Cerebellar cortex (tissue), 1 donor: ENCODE measurements at places on chromosomes 5 and 9.

DNA sequence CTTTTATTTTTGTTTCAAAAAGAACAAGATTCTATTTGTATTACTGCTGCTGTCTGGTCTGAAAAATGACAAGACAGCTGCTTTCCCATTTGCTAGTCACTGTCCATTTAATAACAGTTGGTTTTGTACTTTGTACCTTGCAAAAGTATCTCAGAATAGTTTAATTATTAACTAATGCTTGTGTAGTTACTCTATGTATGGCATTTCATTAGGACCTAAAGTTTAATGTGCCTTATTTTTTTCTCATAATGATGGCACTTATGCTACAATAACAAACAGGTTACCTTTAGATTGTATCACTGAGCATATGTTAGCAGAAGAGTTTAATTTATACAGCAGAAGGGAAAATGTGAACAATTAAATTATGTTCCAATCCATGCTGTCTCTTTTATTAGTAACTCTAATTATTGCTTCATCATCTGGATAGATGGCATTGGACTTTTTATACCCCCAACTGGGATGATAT, 134.2 kb downstream of the CDH10 start:
- no peak for DNase-seq

GRCh38 chr5:66010476-66010875, 84.1 kb downstream of the ERBIN start:
- no peak for DNase-seq

DNA sequence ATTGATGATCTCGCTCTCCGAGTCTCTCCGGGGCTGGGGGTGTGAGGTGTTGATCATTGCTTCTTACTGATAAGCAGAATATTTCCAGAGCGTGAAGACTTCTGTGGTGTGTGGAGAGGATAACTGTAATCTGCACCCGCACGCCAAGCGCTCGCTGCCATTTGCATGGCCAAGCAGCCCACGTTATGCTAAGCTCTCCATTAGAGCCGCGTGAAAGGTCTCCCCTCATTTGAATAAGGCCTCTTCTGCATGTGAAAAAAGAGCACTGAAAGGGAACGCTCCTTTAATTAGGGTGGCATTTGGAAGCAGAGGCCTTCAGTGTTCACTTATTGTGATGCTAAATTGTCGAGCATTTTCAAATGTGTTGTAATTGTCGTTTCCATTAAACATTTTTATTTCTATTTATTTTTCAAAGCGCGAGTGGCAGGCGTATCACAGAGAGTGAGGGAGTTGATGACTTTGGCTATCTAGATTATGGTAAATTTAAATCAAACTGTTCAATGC, 163.6 kb upstream of the IRX2 start:
- DNase-seq, result no peak

DNA sequence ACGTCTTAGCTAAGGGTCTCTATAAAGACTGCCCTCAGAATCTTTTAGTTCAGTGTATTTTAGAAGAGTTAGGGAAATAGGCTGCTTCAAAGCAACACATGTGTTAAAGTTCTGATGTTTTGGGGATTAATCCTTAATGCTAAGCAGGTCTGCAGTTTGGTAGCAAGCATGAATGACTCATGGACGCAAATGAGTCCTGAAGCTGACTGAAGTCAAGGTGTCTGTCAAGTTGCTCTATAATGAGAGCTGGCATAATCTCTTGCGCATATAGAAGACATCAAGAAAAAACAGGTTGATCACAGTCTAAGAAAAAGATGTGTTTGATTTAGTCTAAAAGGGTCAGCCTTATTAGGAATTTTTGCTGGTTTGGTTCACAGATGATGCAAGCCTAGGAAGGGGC, 630.1 kb downstream of the CDH12 start:
- no peak for DNase-seq

DNA sequence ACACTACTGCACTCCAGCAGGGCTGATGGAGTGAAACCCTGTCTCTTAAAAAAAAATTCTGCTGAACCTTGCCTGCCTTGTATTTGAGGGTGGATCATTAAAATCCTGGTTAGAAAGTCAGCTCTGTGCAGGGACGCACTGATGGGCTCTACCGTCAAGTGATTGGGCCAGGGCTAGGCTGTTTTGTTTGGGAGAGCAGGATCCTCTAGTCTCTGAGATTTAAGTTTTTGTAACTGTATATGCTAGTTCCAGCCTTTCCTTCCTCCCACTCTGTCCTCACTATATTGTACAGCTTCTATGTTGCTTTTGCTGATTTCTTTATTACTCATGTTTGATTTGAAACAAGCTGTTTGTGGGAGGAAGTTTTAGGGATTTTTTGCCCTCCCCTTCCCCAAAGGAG, 11.5 kb downstream of the DDX4 start:
- no peak for DNase-seq

DNA sequence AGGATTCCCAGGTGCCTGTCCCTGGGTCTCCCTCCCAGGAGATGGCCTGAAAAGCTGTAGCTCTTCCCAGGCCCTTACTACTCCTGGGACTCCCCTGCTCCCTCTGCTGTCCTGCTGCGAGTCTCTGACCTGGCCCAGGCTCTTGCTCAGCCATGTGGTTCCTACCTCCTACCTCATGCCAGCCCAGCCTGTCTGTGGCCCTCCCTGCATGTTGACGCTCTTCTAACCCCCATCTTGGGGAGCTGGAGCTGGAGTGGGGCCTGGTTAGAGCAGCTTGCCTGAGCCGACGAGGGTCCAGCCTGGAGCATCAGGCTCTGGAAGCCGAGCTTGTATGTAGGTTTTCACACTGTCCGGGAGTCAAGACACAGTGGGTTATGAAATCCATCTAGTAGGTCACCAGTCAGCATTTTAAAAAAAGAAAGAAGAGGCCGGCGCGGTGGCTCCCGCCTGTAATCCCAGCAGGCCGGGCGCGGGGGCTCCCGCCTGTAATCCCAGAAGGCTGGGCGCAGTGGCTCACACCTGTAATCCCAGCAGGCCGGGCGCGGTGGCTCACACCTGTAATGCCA, 244.4 kb downstream of the FANCC start:
- DNase-seq, result no peak

GRCh38 chr9:133377721-133378216, 1.6 kb downstream of the STKLD1 start:
- DNase-seq, result peak; percentile 41

DNA sequence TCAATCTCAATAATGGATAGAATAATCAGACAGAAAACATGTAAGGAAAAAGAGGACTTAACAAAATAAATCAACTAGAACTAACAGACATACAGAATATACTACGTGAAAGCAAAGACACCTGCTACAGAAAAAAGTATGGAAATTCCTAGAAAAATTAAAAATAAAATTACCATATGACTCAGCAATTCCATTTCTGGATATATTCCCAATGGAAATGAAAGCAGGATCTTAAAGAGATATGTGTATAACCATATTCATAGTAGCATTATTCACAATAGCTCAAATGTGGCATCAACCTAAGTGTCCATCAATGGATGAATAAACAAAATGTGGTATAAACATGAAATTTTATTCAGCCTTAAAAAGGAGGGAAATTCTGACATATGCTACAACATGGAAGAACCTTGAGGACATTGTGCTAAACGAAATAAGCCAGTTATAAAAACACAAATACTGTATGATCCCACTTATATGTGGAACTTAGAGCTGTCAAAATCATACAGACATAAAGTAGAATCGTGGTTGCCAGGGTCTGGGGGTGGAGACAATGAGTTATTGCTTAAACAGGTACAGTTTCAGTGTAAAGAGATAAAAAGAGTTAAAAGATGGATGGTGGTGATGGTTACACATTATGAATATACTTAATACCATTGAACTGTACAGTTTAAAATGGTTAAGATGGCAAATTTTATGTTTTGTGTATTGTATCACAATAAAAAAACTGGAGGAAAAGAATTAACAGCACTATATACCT, 6.9 kb downstream of the PLAA start:
- no peak for DNase-seq
